ENCODE measurements at places on chromosomes 16 and 17.
A peak's percentile ranks its signal among the peaks of the same experiment; 100 is the strongest.

GRCh38 chr16:83797013-83797412 is 10.8 kb upstream of the HSBP1 start:
- no peak for DNase-seq

DNA sequence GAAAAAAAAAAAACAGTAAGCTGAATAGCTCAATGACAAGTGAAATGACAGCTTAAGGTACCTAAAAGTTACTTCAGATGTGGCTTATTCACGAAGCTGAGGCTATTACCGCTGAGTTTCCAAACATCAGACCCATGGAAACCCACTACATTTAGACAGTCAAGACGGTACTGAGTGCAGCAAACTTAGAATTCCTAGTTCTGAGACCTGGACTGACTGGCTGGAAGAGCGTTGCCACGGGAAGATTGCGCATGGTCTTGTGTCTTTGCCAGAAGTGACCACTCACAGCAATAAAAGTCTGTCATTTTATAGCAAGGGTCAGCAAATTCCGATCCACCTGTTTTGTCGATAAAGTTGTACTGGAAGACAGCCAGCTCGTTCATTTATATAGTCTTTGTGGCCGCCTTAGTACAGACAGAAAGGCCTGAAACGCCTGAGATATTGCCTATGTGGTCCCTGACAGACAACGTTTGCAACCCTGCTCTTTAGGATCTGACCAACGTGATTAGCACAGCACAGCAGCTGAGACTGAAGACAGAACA is 19.2 kb downstream of the LITAFD start:
- no peak for DNase-seq

DNA sequence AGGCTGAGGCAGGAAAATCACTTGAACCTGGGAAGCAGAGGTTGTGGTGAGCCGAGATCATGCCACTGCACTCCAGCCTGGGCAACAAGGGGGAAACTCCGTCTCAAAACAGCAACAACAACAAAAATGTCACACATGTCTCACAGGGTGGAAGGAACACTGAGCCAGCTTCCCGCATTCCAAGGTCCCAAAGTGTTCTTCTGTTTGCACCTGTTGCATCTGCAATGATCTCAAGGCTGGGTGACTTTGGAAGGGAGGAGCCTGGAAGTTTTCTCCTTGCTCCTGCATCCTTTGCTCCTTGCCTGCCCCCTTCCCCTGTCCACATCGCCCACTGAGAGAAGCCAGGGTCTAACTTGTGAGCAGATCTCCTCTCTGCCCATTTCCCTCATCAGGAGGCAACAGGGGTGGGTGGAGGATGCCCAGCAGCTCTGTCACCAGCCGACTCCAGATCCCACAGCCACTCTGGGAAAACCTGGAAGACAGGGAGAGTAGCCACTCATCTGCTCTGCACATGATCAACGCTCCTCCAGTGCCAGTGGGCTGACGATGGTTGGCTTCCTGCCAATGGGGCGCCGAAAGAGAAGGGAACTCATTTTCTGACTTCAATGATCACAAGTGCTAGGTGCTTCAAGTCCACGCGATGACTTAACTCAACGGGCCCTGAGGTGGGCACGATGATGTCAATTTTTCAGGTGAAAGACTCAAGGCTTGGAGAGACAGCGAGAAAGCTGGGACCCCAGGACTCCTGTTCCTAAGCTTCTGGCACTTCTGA is 12.6 kb downstream of the CHST6 start:
- DNase-seq = no peak

DNA sequence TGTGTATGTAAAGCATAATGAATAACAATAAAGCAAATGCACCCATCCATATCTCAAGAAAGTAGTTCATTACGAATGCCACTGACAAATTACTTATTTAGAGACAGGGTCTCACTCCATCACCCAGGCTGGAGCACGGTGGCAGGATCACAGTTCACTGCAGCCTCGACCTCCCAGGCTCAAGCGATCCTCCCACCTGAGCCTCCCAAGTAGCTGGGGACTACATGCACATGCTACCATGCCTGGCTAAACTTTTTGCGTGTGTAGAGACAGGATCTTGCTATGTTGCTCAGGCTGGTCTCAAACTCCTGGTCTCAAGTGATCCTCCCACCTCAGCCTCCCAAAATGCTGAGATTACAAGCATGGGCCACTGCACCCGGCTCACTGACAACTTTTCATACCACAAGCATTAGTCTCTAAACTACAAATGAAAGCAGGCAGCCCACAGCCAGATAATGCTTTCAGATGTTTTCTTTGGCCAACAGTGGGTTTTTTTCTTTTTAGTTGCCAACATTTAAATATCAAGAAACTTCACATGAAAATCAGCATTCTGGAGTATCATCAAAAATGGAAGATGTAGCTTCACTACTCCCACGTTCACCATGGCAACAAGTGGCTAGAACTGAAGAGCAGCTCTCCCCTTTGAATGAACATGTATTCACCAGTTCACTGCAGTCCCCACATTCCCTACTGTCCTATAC is 7.7 kb downstream of the ARHGAP17 start:
- peak; percentile 45 for DNase-seq

DNA sequence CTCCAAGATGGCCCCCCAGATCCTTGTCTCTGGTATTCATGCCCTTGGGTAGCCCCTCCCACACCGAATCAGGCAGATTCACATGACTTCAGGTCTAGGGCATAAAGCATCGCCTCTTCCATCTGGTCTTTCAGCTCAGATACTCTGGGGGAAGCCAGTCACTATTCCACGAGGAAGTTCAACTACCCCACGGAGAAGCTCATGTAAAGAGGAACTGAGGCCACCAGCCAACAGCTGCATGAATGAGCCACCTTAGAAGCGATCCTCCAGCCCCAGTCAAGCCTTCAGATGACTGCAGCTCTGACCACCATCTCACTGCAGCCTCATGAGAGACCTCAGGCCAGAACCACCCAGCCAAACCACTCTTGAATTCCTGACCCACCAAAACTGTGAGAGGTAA is 54.1 kb downstream of the SOCS3 start:
- no peak for DNase-seq

DNA sequence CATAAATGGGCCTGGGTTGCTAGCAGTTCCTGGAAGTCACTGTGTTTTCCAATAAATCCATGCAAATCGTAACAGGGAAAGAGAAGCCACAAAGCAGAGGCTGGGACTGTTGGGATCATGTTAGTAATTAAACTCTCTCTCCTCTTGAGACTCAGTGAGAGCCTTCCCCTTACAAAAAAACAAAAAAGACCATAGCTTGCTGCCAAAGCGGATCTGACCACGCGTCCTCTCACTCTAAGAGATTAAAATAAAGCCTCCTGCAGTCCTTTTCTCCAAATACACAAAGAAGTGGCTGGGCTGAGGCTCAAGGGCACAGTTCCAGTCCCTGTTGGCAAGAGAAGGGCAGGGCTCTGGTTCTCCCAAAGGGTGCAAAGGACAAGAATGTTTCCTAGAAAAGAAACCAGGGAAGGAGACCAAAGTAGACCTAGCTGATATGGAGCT is 38.5 kb downstream of the PIGL start:
- no peak for DNase-seq

- no peak for DNase-seq
Measured at GRCh38 chr16:11313493-11314308, 31.6 kb upstream of the RMI2 start.

- peak; percentile 15 for DNase-seq
Measured at GRCh38 chr17:20944014-20944865, 98.6 kb downstream of the USP22 start.

GRCh38 chr17:57294629-57295501 is 38.5 kb downstream of the MSI2 start:
- peak; percentile 71 for DNase-seq

DNA sequence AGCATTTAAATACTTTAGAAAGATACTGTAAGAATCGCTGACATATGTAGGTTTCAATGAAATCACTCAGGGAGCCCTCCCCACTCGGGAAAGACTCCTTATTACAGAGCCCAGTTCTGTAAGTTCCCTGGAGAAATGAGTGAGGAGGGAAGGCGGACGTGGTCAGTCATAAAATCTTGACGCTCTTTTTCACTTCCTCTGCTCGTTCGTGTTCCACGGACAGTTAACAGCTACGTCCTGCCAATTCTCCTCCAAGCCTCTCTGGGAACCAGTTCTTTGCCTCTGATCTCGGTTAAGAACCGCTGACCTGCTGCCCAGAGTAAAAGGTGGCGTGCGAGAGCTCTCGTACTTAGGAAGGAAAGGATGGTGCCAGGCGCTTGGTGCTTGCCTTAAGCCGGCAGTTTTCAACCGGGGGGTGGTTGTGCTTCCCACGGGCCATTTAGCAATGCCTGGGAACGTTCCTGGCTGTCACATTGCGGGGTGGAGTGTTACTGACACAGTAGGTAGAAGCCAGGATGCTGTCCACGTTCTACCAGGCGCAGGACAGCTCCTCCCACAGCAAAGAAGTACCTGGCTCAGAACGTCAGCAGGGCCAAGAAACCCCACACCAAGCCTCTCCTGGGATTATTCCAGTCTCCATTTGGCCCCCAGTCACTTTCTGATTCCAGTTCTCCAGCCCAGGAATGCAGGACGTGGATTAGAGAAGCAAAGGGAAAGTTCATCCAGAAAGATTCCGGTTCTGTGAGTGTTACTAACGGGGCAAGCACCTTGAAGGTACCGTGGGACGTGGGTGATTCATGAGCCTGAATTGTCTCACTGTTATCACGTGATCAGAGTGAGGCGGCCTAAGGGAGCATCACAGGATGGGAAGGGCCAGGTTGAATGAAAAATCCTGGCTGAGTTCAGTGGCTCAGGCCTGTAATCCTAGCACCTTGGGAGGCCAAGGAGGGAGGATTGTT is 87.7 kb downstream of the MRM3 start:
- peak; percentile 95 for DNase-seq

DNA sequence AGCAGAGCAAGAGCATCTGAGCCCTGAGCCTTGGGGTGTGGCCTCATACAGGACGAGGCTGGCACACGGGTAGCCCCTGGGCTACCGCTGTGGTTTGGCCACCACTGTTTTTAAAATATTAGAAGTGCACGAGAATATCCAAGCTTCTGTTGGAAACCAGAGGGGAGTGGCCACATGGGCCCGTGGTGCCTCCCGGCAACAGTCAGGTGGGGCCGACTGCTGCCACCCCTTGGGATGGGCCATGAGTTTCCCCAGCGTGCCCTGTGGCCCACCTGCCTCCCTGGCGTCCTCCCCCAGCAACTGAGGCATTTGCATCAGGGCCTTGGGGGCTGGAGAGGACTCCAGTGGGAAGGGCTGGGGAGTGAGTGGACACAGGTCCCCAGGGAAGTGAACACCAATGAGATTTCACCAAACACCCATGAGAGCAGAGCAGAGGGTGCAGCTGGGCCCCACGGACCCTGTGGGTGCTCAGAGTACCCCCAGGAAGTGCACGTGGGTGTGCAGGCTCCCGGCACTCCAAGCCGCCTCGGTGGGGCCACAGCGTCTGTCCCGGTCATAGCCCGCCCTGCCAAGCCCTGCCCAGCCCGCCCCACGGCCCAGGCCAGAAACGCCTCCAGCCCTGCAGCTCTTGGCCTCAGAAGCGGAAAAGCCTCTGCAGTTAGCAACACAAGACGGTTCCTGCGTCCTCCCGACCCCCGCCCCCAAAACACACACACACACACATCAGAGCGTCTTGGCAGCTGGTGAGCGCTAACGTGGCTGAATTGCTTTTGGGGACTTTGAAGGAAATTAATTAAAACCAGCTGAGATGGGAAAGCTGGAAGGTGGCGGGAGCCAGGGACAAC is 22.7 kb downstream of the ZNF469 start:
- no peak for DNase-seq

DNA sequence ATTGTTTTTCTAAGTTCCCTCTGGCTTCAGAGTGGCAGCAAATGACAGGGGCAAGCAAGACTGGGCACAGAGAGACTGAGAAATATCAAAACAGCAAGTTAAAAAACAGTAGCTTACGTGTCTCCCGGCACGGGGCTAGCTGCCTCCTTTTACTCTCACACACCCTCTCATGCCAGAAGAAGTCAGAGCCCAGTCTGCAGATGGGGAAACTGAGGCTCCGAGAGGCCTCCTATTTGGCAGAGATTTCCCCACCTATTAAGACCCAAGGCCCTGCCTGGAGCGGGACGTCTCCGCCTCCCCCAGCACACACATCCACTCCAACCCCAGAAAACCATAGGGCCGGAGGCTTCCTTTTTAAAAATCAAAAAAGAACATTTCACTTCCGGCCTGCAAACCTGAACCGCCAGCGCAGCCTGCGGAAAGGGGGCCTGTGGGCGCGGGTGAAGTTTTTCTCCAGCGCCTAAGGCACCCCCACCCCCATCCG is 832 bp downstream of the CARHSP1 start:
- no peak for DNase-seq

GRCh38 chr17:64632606-64633005 is 29.5 kb downstream of the SMURF2 start:
- DNase-seq = no peak

- no peak for DNase-seq
Measured at GRCh38 chr17:75587675-75588595, at the start of gene MYO15B. Gene MYO15B, plus strand, starts transcription at chr17:75587800. Its CDS starts 258 bp downstream, at chr17:75588058.

GRCh38 chr16:49630783-49631182 is 225.1 kb downstream of the ZNF423 start:
- no peak for DNase-seq

DNA sequence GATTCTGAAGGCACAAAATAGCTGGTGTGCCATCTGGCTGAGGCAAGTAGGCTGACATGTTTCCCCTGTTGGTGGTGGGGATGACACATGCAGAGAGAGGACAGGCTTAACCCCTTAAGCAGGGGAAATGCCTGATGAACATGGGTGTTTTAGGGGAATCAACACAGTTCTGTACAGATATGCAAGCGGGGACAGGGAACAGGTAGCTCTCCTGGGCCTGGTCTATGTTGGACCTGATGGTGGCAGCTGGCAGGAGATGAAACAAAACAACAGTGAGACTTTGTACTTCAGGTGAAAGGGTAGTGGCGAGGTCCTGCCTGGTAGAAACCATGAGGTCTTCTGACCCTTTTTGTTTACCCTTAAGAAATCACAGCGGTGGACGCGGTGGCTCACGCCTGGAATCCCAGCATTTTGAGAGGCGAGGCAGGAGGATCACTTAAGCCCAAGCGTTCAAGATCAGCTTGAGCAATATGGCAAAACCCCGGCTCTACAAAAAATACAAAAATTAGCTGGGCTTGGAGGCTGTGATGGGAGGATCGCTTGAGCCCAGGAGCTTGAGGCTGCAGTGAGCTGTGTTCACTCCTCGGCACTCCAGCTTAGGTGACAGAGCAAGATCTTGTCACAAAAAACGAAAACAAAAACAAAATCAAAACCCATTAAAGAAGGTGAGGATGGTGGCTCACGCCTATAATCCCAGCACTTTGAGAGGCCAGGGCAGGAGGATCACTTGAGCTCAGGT is 10.5 kb downstream of the OR1F1 start:
- no peak for DNase-seq

All from ELR (cell line).